ENCODE measurements at places on chromosomes 13 and 19.

- DNase-seq = no peak
Measured at GRCh38 chr13:27012482-27013197, 159.0 kb downstream of the USP12 start.

GRCh38 chr19:7969555-7969939, 26.1 kb upstream of the TIMM44 start:
- no peak for DNase-seq

DNA sequence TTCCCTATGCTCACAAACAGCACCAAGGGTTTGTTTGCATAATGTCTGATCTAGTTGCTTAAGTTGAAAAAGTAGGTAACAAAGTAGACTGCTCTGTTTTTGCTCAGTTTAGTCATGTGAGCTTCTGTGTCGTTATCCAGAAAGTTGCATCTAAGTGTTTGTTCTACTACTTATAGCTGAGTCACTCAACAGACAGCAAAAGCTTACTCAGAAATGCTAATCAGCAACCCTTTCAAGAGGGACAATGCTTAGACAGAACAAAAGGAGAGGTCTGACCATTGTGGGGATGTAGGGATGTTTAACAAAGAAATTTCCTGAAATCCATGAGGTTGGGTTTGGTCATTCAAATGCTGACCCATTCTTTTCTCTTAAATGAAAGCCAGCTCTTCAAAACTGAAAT, 106.4 kb downstream of the ATP8A2 start:
- no peak for DNase-seq

DNA sequence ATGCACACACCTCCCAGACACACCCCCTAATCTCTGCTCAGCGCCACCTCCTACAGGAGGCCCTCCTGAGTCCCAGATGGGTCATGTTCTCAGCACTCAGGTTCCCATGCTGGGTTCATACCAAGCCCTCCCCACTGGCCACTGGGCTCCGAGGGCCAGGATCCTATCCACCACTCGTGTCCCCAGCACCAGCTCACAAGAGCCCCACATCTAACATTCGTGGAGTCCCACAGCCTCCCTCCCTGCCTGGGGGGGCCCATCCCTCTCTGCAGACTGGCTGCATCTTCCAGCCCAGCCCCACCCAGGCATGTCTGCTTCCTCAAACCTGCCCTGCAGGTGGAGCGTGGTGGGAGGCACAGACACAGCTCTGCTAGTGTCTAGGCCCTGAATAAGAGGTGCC, 227.4 kb downstream of the TUBA3C start:
- DNase-seq = no peak

- no peak for DNase-seq
Measured at GRCh38 chr19:38836983-38837626, 5.5 kb upstream of the ECH1 start.

DNA sequence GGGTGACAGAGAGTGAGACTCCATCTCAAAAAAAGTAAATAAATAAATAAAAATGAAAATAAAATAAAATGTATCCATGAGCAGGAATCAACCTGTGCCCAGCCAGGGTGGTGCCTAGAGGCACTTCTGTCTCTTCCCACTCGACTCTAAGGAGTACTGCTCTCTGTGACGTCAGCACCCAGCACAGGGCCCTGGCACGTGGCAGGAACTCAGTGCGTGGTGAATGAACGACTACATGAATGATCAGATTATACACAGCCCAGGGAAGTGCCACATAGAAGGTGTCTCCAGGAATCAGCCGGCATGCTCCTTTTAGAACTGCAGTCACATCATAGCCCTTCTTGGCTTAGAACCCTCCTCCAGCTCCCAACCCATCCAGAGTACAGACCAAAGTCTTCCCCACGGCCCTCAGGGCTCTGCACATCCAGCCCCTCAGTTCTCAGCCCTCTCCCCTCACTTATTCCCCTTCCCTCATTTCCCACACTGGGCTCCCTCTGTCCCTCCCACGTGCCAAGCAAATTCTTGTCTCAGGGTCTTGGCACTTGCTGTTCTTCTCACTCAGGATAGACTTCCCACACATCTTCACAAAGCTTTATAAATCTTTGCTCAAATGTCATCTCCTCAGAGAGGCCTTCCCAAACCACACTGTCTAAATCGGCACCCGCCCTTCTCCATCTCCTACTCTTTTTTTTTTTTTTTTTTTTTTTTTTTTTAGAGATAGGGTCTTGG, 4.2 kb downstream of the CLIP3 start:
- DNase-seq = no peak

DNA sequence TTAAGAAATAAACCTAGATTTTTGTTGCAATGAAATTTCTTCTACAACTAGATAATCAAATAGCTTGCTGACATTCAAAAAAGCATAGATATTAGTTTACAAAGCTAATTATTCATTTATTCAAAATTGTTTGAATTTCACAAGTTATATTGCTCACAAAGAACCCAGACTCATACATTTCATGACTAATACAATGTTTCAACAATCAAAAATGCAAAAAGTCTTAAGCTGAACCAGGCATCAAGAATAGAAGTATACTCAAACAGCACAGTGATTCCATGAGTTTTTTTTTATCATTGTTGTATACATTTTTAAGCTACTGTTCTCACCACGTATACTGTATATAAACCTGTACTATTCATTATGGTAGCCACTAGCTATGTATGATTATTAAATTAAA, 51.0 kb downstream of the DIAPH3 start:
- no peak for DNase-seq

DNA sequence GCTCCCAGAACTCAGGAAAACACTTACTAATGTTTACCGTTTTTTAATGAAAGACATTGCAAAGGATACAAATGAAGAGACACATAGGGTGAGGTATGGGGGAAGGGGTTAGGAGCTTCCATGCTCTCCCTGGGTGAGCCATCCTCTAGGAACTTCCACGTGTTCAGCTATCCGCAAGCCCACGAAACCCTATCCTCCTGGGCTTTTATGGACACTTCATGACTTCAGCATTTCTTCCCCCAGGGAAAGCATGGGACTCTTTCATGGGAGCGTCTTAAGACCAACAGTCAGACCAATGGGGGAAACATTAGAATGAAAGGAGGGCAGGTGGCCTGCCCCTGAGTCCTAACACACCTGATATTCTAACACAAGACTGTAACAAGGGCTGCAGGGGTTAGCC, 6.6 kb upstream of the ESD start:
- DNase-seq = no peak

- DNase-seq = no peak
Measured at GRCh38 chr19:1967087-1967608, 26.2 kb downstream of the CSNK1G2 start.

GRCh38 chr13:99545361-99545760, 44.1 kb downstream of the TM9SF2 start:
- DNase-seq = no peak

DNA sequence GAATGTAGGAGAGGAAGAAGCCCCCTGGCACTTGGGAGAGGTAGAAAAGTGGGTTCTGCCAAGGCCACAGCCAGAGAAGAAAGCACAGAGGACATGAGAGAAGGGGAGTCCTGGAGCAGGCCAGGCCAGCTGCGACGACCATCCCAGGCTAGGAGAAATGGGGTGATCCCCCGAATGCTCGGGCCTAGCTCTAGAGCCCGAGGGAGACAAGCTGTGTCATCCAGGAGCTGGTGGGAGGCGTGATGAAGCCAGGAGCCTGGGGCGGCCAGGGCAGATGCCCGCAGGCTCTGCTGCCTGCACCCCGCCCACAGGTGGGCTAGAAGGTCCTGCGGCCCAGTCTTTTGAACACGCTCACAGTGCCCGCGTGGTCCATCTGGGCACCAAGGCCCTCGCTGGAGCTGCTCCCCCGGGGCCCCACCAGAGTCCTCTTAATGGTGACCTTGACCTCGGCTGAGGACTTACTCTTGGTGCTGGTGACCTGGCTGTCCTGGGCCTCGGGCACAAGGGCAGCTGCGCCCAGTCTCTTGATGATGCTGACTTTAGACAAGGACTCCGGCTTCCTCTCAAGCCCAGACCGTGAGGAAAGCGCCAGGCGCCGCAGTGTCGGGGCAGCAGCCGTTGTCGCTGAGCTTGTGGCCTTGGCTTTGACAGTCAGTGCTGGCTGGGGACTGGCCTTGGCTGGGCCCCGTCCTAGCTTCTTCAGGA, 26.5 kb downstream of the C19orf47 start:
- DNase-seq = no peak

GRCh38 chr13:89380101-89380500, 1708.9 kb downstream of the SLITRK5 start:
- DNase-seq = no peak

GRCh38 chr13:29754473-29754806, 96.0 kb downstream of the UBL3 start:
- DNase-seq = no peak

DNA sequence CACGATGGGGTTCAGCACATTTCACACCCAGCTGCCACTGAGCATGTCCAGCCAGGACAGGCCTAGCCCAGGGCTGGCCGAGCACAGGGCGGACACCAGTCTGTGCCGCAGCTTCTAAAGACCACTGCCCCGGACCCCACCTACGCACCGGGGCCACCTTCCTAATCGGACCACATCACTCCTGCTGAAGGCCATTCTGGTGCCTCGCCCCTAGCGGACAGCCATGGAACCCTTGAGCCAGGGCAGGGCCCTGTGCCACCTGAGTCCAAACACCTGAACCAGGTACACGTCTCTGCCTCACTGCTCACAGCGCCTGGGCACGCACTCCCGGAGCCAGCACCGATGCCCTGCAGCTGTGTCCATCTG, 8.4 kb upstream of the C13orf46 start:
- no peak for DNase-seq

DNA sequence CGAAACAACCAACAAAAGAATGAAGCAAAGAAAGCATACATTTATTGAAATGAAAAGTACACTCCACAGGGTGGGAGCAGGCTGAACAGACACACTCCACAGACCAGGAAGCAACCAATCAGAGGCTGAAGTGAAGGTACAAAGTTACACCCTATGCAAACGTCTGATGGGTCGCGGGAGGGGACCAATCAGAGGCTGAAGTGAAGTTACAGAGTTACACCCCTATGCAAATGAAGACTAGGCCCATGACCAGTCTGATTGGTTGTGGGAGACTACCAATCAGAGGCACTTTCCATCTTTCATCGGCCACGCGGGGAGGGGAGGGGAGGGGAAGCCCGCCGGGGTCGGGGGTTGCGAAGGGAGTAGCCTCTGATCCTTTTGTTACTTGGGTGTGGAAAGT, 12.4 kb upstream of the FBL start:
- no peak for DNase-seq

GRCh38 chr13:37338726-37339385, 233.4 kb upstream of the CSNK1A1L start:
- DNase-seq = no peak

DNA sequence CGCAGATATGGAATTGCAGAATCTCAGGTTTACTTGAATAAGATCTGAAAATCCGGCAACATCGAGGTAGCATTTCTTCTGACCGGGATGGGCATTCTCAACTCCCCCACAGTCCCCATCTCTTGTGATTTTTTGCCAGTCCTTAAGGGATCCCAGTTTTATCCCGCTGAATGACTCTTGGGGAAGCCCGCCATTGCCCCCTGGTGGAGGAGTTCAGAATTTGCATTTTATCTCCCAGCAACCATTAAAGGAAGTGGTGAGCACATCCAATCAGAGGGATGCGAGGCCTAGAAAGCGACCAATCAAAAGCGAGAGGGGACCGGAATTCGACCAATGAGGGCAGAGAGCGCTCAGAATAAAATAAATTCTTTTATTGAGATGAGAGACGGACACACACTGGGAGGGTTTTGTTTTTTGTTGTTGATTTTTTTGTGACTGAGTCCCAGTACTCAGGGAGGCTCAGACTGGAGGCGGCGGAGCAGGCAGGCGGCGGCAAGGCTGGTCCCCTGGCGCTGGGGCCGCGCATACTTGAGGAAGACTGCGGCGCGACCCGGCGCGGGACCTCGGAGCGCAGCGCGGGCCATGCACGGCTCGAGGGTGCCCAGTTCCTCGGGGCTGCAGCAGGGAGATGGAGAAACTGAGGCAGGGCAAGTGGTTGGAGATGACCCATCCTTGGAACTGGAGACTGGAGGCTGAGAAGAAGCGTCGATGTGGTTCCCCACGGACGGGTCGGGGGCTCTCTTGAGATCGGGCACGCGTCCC, 3.9 kb upstream of the TTC9B start:
- peak; percentile 15 for DNase-seq

DNA sequence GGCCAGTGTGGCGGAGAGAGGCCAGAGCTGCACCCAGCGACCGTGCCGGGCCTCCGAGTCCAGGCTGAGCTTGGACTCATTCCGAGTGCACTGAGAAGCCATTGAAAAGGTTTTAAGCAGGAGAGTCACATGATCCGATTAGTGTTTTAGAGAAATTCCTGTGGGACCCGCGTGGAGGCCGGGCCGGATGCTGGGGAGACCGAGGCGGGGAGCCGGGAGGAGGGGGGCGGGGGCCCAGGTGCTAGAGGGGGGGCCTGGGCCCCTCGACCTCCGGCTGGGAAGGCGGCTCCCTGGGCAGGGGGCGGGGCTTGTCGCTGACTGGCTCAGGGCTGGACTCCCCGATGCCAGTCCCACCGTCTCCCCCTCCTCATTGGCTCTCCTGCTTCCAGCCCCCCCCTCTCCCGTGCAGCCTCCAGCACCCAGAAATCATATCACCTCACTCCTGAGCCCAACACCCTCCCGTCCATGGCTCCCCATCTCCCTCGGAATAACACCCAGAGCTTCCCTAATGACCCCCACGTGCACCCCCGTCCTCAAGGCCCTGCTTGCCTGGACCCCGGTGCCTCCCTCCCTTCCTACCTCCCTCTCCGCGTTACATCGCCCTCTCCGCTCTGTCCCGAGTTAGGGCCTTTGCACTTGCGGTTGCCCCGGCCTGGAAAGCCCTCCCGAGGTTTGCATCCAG, 5.2 kb upstream of the ZNF579 start:
- no peak for DNase-seq

GRCh38 chr19:42422092-42422900, 4.9 kb downstream of the LIPE start:
- DNase-seq = no peak

GRCh38 chr13:36395280-36395679, 37.0 kb upstream of the CCNA1 start:
- DNase-seq = no peak

DNA sequence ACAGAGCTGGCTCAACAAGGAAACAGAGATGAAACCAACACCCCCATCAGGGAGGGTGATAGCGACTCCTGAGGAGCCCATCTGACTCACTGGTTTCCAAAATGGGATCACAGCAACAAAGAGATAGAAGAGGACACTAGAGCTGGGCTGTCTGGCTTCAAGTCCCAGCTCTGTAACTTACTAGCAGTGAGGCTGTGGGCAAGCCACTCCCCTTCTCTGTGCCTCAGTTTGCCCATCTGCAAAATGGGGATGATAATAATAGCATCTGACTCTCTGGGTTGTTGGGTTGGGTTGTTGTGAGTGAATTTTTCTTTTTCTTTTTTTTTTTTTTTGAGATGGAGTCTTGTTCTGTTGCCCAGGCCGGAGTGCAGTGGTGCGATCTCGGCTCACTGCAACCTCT, 14.3 kb downstream of the IGSF23 start:
- DNase-seq = no peak

DNA sequence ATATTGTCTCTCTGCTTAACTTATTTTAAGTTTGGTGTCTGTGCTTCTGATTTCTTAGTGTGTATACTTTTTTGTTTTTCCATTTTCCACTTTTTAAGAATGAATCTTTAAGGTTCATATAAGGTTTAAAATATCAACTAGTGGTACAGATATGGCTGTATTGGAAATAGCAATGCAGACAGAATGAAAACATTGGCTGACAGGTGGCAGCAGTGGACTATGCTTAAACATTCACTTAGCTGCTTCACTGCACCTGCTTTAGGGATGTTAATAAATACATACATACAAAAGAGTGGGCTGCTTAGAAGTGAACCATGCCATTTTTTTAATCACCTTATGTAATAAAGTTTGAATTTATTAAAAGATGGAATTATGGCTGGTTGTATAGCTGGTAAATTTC, 27.3 kb downstream of the TM9SF2 start:
- DNase-seq = no peak

- no peak for DNase-seq
Measured at GRCh38 chr13:62360609-62361008, 945.0 kb upstream of the PCDH20 start.
